ENCODE measurements at places on chromosomes 4 and X.

DNA sequence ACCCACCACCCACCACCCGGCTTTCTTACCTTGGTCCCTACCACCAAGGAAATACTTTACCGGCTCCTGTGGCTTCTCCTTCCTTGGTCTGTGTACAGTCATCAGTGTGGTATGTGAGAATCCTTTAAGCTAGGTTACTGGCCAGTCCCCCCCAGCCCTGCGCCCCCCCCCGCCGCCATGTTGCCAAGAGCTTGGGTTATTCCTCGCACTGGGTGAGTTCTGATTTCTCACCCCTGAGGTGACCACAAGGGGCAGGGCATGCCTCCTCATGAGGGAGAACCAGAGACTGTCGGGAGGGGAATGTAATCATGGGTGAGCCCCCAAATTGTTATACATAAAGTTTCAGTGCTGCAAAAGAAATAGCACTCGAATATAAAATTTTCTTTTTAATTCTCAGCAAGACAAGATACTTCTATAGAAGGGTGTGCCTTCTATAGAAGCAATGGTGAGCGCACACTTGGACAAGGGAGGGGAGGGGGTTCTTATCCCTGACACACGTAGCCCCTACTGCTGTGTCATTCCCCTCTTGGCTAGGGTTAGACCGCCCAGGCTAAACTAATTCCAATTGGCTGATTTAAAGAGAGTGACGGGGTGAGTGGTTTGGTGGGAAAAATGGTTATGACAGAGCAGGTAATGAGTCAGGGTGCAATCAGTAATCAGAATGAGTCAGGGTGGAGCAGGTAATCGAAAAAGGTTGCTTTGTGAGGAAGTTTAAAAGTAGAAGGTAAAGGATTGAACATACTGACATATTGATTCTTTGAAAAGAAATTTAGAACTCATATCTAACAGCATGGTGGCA is 133.2 kb downstream of the KDM6A start:
- DNase-seq, result no peak

DNA sequence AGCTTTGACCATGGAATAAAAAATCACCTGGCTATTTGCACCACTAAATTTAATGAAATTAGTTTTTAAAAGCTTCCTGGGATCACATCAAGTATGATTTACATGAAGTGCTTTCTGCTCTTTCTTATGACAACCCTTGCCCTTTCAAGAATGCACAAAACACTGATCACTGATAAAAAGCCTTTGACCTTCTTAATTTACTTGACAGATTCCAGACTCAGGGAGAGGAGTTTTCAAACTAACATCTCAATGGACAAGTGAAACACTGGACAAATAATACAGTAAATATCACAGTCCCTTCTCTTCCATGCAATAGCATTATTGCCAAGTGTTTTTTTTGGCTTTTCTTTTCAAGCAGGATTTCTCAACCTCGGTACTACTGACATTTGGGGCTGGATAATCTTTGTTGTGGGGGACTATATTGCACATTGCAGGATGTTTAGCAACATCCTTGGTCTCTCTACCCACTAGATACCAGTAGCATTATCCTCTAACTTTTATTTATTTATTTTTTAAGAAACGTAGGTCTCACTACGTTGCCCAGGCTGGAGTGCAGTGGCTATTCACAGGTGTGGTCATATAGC is 86.3 kb downstream of the ZNF827 start:
- no peak for DNase-seq

GRCh38 chr4:169795585-169795984 is 37.8 kb upstream of the HPF1 start:
- no peak for DNase-seq

DNA sequence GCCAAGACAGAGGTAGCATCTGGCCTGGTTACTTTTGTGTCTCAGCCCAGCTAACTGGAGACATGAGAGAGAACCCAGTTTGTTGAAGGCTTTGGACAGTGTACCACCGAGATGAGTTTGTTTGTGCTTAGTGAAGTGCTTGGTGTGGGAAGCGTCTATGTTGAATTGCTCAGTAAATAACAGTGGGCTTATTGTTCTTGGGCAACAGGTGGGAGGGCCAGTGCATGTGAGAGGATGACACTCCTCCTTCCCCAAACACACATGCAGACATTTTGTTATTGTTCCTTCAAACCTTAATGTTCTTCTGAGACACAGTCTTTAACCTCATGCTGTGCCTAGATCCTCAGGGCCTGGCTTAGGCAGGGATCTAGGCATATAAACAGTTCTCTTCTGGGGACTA is 39.7 kb downstream of the MSN start:
- no peak for DNase-seq

- no peak for DNase-seq
These were observed 40.3 kb downstream of the PDGFC start for GRCh38 chr4:156931267-156931666.

DNA sequence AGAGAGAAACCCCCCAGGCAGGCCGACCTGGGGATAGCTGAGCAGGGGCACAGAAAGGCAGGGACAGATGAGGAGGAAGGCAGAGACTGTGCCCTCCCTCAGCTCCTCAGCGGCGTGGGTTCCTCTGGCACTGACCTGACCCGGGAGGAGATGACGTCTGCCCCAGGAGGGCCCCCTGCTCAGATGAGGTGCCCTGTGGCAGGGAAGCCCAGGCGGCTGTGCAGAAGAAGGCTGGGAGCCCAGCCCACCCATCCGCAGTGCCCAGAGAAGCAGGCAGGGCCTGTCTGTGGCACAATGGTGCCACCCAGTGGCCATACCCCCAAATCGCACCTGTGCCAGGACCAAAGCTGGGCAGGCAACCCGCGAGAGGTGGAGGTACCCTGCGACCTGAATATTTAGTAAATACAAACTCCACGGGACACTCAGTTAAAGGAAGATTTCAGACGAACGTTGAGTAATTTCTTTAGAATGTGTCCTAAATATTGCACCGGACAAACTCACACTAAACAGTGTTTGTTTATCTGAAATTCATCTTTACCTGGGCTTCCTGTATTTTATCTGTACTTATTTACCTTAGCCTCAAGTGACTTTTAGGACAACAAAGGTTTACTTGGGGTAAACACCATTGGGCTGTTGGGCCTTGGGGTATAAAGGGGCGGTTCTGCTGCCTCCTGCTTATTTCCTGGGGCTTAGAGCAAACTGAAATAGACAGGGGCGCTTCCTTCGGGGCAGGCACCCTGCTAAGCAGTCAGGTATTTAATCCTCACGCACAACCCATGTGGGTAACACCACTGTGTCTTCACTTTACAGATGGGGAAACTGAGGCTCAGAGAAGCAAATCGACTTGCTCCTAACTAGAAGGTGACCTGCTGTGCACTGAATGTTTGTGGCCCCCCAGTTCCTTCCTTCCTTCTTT is 46.5 kb upstream of the HMX1 start:
- DNase-seq, result no peak

DNA sequence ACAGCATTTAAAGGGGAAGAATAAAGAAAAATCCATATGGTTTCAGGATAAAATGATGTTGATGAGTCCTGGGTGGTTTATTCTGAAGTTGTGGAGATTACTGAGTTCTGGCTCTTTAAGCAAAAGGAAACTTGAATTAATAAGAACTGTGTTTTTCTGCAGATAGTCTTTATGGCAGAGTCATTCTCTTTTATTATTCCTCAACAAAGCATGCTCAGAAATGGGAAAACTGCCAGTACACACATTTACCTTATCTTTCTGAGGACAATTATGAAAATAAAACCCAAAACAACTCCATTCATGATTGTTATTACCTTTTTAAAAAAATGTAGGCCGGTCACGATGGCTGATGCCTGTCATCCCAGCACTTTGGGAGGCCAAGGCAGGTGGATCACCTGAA is 58.5 kb downstream of the ADD1 start:
- DNase-seq, result no peak

Data from SHP77 treated with DMSO at 0.1 percent for 48 hours (cell line).